Subcutaneous preadipocyte (primary cell): ENCODE measurements at places on chromosomes 1 and 21. TPM values are rescaled to one million over a fixed set of nuclear protein-coding genes. Genes with fewer than 3 reads are reported as not detected.

Gene IL22RA1
- 0.37 TPM in 1 of 2 replicates, not detected in the other for total RNA-seq

Gene IL19
- total RNA-seq, result not detected in 2 replicates

Gene PLCH2
- total RNA-seq, result 0.20 TPM in 1 of 2 replicates, not detected in the other

Gene RBM11
- not detected in 2 replicates for total RNA-seq

Gene BCAR3
- 14.7 and 23.5 TPM in 2 replicates for total RNA-seq

Gene PROX1
- 0.20 and 0.37 TPM in 2 replicates for total RNA-seq

Gene LGR6
- total RNA-seq, result not detected in 2 replicates

Gene C1orf115
- 0.20 and 0.37 TPM in 2 replicates for total RNA-seq

Gene S100A14
- 0.39 and 0.73 TPM in 2 replicates for total RNA-seq

Gene HSD3B1
- total RNA-seq, result not detected in 2 replicates

Gene PCP4
- total RNA-seq, result not detected in 2 replicates

Gene SMYD3
- 19.2 and 20.9 TPM in 2 replicates for total RNA-seq

Gene EFNA4
- 0.73 and 1.2 TPM in 2 replicates for total RNA-seq

Gene TAS1R1
- total RNA-seq, result under 0.01 TPM in 1 of 2 replicates, not detected in the other

Gene RHCE
- 0.20 and 0.73 TPM in 2 replicates for total RNA-seq

Gene HUNK
- total RNA-seq, result under 0.01 and 0.37 TPM in 2 replicates

Gene CFHR1
- not detected in 2 replicates for total RNA-seq

Gene LHX8
- not detected in 2 replicates for total RNA-seq

Gene CELA2B
- not detected in 2 replicates for total RNA-seq
